Activated CD8-positive, alpha-beta memory T cell treated with anti-CD3 and anti-CD28 coated beads, Interleukin-2, amount 50 U/mL, for 48 hours (primary cell): ENCODE measurements at places on chromosomes 3 and 15.

GRCh38 chr3:182730675-182731042, 62.6 kb upstream of the ATP11B start:
- DNase-seq, result no peak

- no peak for DNase-seq
These were observed 5.1 kb downstream of the RBP1 start for GRCh38 chr3:139534455-139534812.

DNA sequence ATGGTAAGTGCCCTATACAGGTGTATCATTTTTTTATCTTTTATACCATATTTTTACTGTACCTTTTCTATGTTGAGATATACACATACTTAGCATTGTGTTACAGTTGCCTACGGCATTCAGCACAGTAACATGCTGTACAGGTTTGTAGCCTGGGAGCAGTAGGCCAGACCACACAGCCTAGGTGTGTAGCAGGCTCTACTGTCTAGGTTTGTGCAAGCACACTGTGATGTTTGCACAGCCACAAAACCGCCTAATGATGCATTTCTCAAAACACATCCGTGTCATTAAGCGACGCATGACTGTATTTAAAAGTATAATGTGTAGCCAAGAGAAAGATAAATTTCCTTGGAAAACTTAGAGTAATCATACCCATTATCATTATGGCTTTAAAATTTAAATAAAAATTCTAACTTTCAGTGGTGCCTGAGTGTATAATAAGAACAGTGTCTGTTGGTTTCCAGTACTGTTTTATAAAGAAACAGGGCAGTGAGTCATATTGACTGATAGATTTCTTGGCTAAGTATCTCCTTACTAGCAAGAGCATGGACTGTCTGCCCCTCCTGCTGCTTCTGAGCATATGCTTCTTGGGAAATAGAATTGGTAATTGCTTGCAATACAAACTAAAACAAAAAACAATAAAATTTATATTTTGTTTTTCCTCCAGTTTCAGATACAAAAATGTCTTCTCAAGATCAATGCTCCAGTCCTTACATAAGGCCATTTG, 18.3 kb downstream of the CALML4 start:
- no peak for DNase-seq

- DNase-seq, result no peak
These were observed 30.2 kb downstream of the KCNAB1 start for GRCh38 chr3:156150434-156151066.

- no peak for DNase-seq
These were observed 39.1 kb downstream of the SLC9A9 start for GRCh38 chr3:143809121-143809621.
